ENCODE measurements at places on chromosomes 5 and 9.

DNA sequence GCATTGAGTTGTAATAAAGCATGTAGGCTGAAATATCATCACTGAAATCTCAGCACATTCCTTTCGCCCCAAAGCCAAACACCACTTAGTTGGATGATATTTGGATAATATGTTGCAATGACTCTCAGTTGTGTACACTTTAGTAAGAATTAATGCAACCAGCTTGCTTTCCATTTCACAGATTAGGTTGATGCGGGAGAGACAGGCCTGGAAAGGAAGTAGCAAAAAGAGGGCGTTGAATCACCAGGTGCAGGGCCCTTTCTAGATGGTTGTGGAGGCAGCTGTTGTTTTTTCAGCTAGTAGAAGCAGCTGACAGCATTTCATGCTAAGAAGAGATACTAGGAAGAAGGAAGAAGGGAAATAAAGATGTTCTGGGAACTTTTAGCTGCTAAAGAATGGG is 30.9 kb downstream of the DMRT3 start:
- DNase-seq: no peak

GRCh38 chr9:19998153-19998552 is 209.3 kb upstream of the SLC24A2 start:
- peak; percentile 58 for DNase-seq

- DNase-seq: no peak
Observed at GRCh38 chr9:37922363-37923117, 18.6 kb upstream of the SLC25A51 start.

GRCh38 chr9:19446361-19446861 is 37.6 kb downstream of the ACER2 start:
- DNase-seq: no peak

DNA sequence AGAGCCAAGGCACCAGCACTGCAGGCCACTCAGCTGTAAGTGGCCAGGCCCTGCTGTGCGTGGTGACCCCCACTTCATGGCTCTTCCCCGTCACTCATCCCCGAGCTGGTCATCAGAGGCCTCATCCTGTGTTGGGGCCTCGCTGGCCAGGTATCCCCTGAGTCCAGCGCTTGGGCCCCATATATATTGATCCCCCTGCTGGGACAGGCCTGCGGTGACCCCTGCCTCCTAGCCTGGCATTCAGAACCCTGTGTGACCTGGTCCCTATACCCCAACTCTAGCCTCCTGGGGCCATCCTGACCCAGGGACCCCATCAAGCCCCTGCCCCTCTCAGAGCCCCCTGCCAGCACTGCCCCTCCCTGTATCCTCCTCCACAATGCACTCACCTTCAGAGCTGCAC is 12.7 kb downstream of the GBGT1 start:
- DNase-seq: no peak

DNA sequence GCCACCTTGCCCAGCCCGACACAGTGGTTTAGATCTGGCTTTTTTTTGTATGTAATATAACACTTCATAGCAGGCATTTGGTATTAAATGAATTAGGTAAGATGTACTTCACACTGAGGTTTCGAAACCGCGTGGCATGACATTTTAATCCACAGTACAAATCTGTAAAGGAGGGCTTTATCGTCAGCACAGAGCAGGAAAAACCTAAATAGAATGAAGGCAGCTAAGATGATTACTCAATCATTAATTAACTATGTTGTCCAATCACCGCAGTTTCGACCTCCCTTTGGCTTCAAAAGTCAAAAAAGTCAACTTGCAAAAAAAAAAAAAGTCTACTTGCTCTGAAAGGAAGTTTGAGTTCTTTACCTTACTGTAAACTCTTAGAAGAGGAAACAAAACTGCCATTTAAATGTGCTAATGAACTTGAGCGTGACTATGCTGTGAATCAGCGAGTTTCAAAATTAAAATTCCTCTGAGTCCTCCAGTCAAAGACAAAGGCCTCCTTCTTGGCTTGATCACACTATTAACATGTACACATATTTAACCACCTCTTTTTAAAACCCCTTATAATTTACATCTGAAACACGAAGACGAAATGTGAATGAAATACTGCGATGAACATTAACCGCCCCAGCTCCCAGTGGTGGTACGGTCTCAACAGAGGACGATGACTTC is 698 bp upstream of the SEC24A start:
- DNase-seq: peak; percentile 35

DNA sequence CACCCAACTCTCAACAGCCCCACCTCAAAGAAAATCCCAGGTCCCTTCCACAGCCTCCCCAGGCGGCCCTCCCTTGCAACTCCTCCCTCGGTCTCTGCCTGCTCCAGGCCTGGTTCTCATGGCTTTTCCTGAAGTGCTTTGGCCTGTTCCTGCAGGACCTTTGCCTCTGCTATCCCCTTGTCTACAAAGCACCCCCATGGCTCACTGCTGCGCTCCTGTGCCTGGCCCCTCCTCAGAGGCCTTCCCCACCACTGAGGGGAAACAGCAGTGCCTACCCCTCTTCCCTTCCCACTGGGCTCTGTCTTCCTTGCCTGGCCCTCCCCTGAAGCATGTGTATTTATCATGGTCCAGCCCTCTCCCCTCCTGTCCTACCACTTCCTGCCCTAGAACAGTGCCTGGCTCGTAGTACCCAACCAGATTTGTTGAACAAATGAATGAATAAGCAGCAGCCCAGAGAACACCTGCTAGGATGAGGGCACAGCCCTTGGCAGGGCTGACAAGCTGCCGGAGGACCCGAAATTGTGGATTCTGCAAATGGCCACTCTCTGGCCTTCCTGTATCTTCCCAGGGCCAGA is 68.6 kb upstream of the LRRTM2 start:
- no peak for DNase-seq

- no peak for DNase-seq
Observed at GRCh38 chr5:94239266-94239665, 379.1 kb downstream of the KIAA0825 start.

DNA sequence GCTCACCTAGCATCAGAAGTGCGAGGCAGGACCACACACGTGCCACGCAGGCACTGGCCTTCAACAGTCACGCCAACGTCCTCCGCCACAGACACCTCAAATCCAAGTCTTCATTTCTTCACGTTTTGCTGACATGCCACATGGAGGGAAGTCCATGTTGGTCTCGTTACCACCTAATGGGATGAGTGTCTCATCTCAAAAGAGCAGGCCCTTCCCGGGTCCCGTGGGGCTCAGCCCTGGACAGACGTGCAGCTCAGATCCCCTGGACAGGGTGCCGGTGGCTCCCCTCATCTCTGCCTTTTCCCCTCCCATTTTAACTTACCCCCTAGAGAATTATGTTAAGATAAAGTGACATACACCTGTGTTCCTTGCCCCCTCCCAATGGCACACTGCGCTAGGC is 76.8 kb downstream of the MRPL36 start:
- no peak for DNase-seq

DNA sequence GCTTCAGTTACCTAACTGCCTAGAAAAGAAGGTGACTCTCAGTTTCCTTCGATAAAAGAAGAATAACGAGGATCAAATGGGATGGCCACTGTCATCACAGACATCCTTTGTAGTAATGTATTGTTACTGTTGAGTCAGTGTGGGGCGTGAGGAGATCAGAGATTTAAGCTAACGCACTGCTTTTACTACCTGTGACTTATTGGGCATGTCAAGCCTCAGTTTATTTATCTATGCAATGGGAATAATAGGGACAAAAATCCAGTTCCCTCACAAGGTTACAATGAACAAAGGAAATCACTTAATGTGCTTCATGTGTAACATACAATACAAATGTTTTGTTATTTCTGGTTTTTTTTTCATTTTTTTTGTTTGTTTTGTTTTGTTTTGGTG is 255 bp upstream of the TRPM6 start:
- no peak for DNase-seq

DNA sequence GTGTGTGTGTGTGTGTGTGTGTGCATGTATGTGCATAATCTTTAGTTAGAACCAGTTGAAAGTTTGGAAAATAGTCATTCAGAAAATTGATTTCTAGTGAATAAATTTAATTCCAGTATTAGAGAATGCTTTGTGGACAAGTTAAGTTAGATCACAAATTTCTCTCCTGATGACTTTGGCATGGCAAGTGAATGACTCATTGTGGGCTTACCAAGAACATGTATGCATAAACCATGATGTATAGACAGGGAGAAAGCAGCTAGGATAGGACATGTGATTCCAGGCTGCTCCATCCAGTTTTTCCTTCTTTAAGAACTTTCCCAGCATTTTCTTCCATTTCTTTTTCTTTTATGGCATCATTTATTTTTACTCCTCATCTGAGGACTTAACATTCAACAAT is 85.7 kb upstream of the SGCD start:
- DNase-seq: no peak

GRCh38 chr5:115440782-115441451 is 103.7 kb downstream of the FEM1C start:
- no peak for DNase-seq

GRCh38 chr5:59328709-59329296 is 564.7 kb downstream of the PDE4D start:
- DNase-seq: peak; percentile 80

- DNase-seq: no peak
Observed at GRCh38 chr9:17166346-17166745, 31.5 kb downstream of the CNTLN start.

All from ACHN (cell line).